ENCODE measurements at places on chromosomes 4 and X.

DNA sequence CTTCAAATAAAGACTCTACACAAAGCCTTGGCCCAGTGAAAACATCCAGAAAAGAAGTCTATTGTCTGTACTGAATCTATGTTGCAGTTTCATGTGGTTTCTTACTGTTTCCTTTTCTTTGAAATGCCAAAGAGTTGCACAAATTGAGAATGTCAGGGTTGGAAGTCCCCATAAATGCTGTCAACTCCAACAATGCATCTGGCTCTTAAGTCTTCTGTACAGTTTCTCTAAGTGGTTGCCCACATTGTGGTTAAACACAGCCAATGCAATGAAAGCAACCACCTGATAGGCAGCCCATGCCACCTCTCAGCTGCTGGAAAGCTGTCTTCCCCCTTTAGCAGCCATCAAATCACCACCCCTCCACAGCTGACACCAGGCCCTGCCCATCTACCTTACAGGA is 67.2 kb upstream of the C1GALT1C1 start:
- DNase-seq, result no peak

DNA sequence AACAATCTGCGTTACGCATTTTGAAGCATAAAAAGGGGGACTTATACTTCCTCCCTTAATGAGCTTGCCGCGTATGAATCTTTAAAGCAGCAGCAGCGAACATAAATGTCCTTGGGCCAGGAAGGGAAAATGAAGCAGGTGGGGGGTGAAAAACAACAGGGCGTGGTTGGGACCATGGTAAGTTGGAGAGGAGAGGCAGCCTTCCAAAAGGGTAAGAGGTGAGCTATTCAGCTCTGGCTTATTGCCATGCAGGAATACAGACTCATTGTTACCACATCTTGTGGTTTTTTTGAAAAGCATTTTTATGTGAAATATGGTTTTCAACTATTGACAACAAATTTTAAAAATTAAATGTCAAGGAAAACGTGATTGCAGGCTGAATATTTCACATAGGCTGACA is 710.7 kb upstream of the FAM241A start:
- no peak for DNase-seq

- peak; percentile 45 for DNase-seq
Measured at GRCh38 chrX:26788402-26788998, 572.5 kb downstream of the MAGEB5 start.

DNA sequence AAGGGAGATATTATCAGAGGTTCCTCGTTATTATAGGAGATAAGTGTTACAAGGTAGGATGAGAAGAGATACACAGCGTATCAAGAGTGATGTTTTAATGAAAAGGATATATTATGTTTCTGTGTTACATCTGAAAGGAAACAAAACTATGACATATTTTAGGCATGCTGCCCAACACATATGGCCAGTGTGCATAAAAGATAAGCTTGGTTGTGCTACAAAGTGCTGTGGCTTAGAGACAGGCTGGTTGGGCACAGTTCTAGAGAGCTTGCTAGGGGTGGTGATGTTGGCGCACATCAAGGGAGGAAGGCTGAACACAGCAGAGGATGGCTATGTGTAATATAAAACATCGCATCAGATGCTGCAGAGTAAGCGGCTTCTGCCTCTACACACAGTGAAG is 42.4 kb downstream of the TRAM1L1 start:
- DNase-seq, result no peak

GRCh38 chrX:7269991-7270390 is 122.0 kb upstream of the PUDP start:
- no peak for DNase-seq

DNA sequence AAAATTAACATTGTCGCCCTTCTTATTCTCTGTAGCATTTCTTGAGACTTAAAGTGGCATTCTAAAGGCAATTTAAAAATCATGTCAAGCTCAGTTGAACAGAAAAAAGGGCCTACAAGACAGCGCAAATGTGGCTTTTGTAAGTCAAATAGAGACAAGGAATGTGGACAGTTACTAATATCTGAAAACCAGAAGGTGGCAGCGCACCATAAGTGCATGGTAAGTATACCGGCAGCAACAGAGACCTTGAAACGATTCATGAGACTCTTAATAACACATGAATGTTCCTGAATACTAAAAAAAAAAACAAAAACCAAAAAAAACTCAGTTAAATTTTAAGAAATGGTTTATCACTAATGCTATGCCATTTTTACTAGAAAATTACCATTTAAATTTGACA is 82.4 kb upstream of the HPRT1 start:
- DNase-seq, result peak; percentile 64

DNA sequence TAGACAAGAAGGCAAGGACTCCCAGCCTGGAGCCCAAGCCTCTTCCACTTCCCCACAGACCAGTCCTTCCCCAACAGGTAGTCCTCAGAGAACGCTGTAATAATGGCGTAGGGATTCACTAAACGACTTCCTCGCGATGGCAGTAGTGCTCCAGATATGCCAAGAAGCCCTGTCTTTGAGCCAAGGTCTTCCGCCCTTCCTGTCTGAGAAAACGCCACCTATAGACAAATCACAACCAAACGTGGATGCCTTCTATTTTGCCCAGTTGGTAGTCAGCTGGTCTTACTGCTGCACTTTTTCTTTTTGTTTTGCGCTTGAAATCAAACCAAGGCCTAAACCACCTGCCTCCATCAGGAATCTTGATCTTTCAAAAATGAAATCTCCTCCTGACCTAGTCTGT is 203.3 kb downstream of the OR13H1 start:
- DNase-seq, result peak; percentile 94

DNA sequence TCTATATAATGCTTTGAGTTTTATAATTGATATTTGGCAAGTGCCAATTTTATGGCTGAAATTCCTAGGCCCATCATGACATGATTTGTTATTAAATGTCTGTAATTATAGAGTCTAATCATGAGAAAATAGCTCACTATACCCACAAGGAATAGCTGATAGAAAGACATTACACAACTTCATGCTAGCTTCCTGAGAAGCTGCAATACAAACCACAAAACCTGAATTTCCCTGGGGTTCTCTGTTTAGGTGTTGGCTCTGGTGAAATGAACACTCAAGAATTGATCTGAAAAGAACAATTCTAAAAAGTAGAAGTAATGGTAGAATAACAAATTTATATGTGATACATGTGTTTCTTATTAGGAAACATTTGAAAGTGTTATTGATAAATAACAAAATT is 169.6 kb downstream of the GASK1B start:
- no peak for DNase-seq

- DNase-seq, result no peak
Measured at GRCh38 chrX:34350561-34351335, 218.6 kb upstream of the FAM47A start.

- DNase-seq, result peak; percentile 53
Measured at GRCh38 chrX:150581093-150581775, 12.8 kb downstream of the MTM1 start.

GRCh38 chr4:73329300-73329699 is 70.7 kb upstream of the ANKRD17 start:
- no peak for DNase-seq

DNA sequence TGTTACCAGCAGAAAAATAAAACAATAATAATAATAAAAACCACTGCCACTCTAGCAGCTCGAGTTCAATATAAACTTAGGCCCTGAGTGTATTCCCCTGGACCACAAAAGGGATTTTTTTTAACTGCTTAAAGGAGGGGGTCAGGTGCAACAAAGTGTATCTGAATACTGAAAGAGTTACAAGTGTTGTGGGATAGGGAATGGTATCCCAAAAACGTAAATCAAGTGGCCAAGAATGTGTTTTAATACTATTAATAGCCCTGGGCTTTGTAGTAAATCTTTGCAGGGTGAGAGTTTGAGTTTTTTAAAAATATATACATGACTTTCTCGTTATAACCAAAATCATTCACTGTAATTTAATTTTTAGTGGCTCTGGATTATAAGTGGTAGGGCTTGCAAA is 860.1 kb upstream of the INTU start:
- no peak for DNase-seq

DNA sequence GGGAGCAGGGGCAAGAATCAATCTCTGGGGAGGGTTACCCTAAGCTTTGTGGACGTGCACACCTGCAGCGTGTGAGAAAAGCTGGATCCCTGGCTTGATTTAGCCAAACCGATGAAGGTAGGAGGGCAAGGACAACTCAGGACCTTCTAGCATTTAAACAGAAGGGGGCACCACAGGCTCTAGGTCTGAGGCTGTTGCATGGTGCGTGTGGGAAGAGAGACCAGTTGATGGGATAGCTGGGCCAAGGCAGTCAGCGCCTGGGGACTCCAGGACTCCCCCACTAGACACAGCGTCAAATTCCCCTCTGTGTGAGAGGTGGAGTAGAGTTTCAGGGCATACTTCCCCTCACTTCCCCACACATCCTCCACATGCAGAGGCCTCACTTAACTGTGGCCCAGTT is 4.3 kb downstream of the GABRQ start:
- peak; percentile 24 for DNase-seq

DNA sequence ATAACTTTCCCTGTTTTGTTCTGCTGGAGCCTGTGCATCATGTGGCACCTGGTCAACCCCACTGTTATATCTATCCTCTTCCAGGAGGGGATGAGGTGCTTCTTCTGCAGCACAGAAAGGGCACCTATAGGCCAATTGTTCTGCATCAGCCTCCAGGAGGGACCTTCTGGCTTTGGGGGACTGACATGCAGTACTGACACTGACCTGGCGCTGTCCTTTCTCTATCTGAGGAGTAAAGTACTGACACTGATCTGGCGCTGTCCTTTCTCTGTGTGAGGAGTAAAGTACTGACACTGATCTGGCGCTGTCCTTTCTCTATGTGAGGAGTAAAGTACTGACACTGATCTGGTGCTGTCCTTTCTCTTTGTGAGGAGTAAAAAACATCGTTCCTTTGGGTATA is 498.4 kb downstream of the PACRGL start:
- no peak for DNase-seq

- DNase-seq, result no peak
Measured at GRCh38 chr4:40576651-40577480, 52.8 kb downstream of the RBM47 start.

DNA sequence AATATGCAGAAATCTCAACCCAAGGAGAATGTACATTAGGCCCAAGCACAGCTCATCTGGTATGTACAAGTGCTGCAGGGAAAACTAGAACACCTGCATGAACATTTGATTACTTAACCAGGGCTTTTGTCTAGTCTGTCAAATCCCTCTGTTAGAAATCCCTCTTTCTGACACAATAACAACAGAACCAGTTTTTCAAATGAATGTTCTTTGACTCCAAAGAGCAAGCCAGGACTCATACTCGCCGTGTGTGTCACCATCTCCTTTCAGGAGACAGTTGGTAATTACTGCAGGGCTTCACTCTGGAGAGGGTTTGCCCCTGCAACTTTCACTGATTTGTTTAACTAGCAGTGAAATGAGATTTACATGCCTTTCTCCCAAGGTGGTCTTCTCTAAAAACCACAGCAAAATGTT is 143.0 kb upstream of the FAM241A start:
- DNase-seq, result no peak

- no peak for DNase-seq
Measured at GRCh38 chr4:162952232-162952631, 214.5 kb downstream of the NAF1 start.

- no peak for DNase-seq
Measured at GRCh38 chr4:27787195-27787594, 926.6 kb downstream of the STIM2 start.

GRCh38 chr4:101123231-101123630 is 224.1 kb downstream of the PPP3CA start:
- DNase-seq, result no peak

DNA sequence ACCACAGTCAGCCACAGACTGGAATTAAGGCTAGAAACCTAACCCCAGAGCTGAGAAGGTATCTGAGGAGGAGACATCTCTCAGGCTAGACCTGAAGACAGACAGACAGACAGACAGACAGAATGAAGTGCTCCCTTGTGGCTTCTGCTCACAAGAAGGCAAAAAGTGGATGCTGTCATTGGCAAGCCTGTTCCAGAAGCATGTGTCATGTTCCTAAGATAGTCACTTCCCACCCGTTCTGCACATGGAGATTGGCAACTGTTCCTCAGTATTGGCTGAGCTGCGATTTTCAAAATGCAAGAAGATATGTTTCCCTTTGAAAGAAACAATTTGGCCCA is 166.4 kb downstream of the NSUN7 start:
- DNase-seq, result peak; percentile 46

GRCh38 chrX:154025230-154025629 is 5.5 kb upstream of the IRAK1 start:
- DNase-seq, result no peak

GRCh38 chr4:145281951-145282350 is 101.6 kb upstream of the OTUD4 start:
- DNase-seq, result no peak

DNA sequence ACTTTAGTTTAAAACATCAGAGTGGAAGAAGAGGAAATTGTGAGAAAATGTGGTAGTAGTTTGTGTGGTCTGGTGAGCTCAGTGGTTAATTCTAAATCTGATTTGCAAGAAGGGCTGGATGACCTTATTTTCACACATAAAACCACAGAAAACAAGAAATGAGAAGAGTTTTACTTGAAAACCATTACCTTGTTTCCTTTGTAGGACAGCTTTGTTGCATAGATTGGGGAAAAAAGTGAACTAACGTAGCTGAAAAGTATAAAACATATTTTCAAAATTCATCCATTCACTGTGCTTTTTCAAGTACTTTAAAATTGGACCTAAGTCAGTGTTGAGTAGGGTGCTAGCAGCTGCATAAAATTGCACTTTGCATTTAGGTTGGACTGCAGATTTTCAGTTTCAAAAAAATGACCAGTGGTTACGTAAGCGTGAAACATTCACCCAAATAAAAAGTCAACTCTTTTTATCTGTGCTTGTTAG is 211.3 kb downstream of the ARHGAP10 start:
- DNase-seq, result no peak

- DNase-seq, result no peak
Measured at GRCh38 chr4:26879805-26880204, 19.2 kb downstream of the STIM2 start.

DNA sequence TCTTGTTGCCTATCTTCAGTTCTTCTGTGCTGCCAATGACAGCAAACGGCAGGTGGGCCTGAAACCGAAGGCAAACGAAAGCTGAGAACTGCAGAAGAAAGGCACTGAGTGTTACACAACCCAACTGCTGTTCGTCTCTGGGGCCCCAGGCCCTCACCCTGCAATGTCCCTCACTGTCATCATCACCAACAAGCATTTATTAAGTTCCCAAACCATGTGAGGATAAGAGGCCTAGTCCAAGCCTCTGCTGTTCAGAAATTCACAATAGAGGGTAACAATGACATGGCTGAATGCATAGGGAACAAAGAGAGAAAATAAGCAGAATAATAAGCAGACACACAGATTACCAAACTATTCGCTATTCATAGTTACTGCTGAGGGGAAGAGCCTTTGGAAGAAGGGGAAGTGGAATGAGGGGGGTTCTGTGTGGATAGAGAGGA is 34.5 kb upstream of the NKRF start:
- DNase-seq, result no peak

GRCh38 chr4:109177096-109177810 is 125.2 kb downstream of the COL25A1 start:
- no peak for DNase-seq

GRCh38 chr4:150308824-150309472 is 230.7 kb downstream of the DCLK2 start:
- DNase-seq, result peak; percentile 82

- DNase-seq, result no peak
Measured at GRCh38 chrX:132413459-132413858, 75.4 kb downstream of the MBNL3 start.

All from lung microvascular endothelial cell (primary cell).